ENCODE measurements at places on chromosomes 4 and X. TPM values are rescaled to one million over a fixed set of nuclear protein-coding genes. Genes with fewer than 3 reads are reported as not detected.
A peak's percentile ranks its signal among the peaks of the same experiment; 100 is the strongest.

DNA sequence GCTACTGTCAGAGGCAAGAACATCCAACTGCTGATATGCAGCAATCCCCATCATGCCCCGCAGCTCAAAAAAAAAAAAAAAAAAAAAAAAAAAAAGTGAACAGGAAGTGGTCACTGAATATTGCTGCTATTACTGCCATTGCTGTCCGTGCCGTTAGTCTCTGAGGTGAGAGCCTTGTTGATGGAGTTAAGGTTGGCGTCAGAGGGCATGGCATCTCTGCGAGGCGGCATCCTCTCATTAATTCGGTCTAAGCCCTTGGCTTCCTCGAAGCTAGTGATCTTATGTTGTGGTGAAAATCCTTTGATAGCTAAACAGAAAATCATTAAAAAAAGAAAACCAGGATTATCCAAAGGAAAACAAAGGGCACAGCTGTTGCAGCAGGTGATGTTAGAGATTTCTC lies 321.6 kb downstream of the PPP3CA start:
- DNase-seq = no peak

DNA sequence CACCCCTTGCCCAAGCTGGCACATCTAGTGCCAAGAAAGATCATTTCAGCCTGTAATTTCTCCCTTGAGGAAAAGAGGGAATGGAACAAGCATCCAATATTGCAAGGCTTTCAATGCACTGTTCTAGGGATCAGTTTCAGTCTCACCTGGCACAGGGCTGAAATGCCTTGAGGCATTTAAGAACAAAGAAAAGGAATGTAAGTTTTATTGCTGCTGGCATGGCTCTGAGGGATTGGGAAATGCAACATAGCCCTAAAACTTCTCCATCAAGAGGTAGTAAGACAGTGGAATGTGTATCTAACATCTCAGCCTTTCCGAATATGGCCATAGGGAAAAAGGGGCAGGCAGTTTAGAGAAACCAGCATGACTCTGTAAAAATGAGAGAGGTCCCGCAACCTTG lies 732.6 kb upstream of the LCORL start:
- no peak for DNase-seq

Gene USP17L18
- total RNA-seq = not detected

DNA sequence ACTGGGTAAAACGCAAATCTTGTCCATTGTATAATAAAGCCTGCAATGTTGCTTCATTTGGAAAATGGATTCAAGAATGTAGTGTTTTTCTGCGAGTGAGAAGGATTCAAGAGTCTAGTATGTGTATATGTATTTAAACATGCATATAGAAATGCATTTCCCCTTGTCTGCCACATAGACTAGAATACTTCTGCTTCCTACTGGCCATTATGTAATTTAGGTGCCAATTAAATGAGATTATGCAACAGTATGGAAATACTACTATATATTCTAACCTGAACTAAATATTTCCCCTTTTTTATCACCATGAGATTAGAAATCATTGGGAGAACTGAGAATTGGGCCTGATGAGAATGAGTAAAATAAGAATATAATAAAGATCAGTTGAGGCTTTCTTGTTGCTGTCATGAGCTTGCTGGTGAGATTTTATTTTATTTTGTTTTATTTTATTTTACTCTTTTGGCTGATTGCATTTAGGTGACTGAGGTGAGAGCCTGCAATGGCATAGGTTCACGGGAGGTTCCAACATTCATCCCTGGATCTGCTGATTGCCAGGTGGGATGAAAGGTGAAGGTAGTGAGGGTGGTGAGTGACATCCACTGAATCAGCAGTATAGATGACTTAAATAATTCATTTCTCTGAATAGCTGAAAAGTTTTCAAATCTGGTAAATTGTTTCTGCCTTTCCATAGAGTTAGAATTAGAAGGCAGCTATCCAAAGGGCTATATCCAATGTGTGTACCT lies 95.6 kb upstream of the SLC4A4 start:
- no peak for DNase-seq

GRCh38 chr4:82559735-82560120 lies 2.1 kb downstream of the TMEM150C start:
- no peak for DNase-seq

Gene CBLL2
- total RNA-seq = not detected

GRCh38 chrX:78104447-78105176 lies 564 bp downstream of the PGK1 start:
- DNase-seq = peak; percentile 80

DNA sequence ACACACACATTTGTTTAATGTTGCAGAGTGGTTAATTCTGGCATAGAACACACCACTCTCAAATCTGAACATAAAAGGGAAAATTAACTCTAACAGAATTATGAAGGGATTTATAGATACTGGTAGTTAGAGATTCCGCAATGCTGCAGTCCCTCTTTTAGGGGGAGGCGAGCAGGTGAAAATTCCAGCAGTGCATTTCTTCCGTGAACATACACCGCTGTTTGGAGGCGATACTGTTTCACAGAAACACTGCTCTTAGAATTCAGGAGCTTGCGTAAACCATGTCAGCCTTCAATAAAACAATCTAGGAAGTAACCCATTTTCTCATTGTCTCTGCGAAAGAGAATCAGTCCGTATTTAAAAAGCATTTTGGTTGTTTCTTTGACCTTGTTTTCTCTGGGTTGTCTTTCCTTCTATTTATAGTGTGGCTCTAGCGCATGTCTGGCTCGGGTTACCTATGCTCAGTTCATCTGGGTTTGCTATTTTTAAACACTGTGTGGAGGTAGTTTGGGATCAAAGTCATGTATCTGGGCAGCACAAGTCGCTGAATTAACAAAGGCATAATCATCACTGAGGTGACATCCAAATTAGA lies 90.4 kb downstream of the GPAT3 start:
- DNase-seq = peak; percentile 30

DNA sequence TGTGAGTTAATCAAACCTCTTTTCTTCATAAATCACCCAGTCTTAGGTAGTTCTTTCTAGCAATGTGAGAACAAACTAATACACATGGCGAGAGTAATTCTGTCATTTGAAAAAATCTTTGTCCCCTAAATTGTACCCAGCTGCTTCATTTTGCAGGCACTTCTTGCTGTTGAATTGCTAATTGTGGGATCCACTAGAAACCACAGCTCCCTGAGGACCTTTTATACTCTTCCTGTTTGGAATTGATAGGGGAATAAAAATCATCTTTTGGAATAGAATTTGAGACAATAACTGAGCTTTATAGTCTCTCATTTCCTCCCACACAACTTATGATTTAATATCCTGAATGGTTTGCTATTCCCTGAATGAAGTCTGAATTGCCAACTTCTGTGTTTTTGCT lies 170.2 kb downstream of the PACRGL start:
- no peak for DNase-seq

DNA sequence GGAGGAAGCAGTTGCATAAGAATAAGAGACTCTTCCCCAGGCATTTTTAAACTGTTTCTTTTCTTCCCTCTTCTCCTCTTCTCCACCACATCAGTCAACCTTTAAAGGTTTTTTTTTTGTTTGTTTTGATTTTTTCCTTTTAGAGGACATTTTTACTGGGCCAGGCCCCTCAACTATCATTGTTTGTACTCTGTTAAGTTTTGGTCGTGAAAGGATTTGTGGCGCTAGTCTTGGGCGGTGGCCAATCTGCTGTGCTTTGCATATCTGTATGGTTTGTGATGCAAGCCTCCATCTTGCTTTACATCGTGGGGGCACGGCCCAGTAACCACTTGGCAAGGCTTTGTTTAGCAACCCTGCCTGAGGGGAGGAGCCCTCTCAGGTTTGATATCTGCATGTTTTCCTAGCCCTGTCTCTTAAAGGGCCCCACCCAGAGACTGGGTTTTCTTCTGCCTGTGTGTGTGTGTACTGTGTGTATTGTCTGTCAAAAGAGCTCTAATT lies 101.9 kb upstream of the SLITRK2 start:
- DNase-seq = no peak

DNA sequence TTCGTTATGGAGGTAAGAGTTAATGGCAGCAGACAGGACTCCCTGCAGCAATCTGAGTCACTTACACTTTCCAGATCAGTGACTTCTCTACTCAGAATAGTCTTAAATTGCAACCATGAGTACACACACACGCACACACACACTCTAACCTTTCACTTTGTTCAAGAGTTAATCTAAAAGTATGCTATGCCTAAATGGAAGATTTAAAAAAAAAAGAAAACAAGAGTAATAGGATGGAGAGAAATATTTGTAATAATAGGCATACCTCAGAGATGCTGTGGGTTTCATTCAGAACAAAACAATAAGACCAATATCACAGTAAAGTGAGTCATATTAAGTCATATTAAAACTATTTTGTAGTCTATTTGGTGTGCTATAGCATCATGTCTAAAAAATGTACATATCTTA lies 969.1 kb upstream of the PCDH10 start:
- DNase-seq = no peak

DNA sequence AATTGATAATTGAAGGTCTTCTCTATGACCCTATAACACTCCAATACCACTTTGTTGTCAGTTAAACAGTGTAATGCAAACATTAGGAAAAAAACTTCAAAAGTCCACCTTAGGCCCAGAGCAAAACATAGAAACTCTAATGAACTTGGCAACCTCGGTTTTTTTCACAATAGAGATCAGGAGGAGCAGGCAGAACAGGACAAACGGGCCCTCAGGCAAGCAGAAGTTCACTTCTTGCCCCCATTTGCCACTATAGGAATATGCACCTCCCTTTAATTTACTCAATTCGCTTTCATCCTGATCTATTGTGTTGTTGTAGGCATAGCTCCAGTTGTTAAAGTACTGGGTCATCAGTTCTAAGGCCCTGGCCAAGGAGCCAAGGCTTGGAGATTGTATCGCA lies 18.2 kb downstream of the ACOX3 start:
- DNase-seq = no peak

- no peak for DNase-seq
Measured at GRCh38 chrX:153816831-153817690, 13.3 kb downstream of the PDZD4 start.

DNA sequence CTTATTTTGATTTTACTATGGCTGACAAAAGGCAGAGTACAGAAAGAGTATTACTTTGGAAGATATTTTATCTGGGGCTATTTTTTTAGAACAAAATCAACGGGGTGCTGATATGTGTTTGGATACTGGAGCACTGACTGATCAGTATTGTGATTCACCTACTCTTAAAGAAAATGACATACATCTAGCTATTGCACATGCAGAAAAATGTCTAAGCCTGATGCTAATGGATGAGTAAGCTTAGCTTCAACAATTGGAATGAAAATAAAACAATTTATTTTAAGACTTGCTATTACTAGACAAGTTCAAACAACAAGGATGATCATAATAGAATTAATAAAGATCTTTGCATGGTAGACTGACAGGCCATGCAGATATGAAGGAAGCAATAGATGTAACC lies 262.0 kb downstream of the PPP1R2C start:
- DNase-seq = no peak

- no peak for DNase-seq
Measured at GRCh38 chr4:61243962-61244361, 43.8 kb downstream of the ADGRL3 start.

Gene CSN1S1
- total RNA-seq = not detected

- DNase-seq = no peak
Measured at GRCh38 chr4:105996845-105997244, 101.6 kb downstream of the NPNT start.

DNA sequence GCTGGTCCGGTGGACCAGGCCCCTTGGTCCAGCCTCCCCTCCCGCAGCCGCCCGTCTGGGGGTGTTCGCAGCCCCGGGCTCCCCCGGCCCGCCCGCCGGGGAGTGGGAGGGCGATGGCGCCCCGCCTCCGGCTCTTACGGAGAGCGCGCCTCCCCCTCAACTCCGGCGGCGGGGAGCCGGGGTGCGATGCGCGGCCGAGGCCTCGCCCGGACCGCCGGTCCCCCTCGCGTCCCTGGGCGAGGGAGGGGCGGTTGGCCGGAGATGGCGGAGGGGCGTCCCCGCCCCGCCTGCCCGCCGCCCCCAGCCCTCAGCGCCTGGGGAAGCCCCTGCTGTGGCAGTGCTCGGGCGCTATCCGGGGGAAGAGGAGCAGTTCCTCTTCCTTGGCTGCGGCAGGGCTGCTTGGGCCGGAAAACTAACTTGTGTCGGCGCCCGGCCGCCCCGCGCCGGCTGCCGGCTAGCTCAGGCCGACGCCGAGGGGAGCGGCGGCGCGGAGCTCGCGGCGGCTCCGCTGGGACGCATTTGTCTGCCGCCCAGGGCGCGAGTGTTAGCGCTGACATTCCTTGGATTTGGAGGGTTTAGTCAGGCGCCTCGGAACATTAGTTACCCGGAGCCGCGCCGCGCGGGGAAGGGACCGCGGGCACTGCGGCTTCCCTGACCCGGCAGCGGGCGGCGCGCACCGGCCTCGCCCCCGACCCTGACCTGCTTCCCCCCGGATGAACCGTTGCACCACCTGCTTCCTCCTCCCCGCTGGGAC lies 994 bp downstream of the GALNT7 start:
- no peak for DNase-seq

Gene PCSK1N
- total RNA-seq = not detected

Measured in gastrocnemius medialis (tissue), 4 donors.